ENCODE measurements at places on chromosomes 6 and 20. TPM values are rescaled to one million over a fixed set of nuclear protein-coding genes. Genes with fewer than 3 reads are reported as not detected.

DNA sequence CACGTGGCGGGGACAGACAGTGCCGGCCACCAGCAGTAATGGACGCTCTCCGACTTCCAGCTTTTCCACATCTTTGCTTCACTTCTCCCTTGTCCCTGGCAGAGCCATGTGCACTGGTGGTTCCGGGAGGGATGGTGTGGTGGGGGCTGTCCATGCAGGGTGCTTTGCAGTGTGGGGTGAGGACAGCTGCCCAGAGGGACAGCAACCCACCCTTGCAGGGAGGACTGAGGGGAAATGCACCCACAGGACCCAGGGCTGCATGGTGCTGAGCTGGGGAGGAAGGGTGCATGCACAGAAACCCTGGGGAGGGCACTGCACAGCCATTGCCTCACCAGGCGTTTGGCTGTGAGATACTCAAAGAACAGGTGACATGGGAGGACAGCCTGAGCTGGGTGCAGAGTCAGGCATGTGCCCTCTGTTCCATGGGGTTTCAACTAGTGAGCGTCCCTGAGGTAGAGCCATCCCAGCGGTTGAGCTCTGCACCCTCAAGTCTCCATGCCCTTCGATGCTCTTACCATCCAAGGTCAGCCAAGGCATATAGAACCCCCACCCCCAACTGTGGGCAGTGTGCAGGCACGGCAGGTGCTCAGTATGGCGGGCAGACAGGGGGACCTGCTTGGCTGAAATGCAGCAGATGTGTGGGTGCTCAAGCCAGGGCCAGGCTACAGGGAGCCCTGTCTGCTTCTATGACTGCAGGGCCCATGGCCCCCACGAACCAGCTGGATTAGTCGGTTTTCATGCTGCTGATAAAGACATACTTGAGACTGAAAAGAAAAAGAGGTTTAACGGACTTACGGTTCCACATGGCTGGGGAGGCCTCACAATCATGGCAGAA is 239.7 kb downstream of the TTLL2 start:
- DNase-seq: no peak

GRCh38 chr6:167759912-167760311 is 66.8 kb upstream of the AFDN start:
- DNase-seq: no peak

- DNase-seq: no peak
Observed at GRCh38 chr6:85576476-85576875, 17.2 kb downstream of the SNX14 start.

DNA sequence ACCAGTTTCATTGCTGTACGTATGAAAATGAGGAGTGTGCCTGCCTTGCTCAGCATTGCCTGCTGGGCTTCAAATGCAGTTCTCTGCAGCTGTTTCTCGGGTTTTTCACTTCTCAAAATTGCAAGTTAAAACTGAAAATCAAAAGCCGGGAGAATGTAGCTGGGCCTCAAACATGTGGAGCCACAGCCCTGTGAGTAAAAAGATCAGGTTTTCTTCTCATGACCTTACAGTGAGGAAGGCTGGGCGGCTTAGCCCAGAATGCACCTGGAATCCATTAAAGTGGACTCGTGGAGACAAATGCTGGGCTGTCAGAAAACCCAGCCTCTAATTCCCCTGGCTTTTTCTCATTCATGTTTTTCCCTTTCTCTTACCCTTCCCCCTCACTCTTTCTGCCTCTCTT is 34.4 kb downstream of the DSE start:
- no peak for DNase-seq

DNA sequence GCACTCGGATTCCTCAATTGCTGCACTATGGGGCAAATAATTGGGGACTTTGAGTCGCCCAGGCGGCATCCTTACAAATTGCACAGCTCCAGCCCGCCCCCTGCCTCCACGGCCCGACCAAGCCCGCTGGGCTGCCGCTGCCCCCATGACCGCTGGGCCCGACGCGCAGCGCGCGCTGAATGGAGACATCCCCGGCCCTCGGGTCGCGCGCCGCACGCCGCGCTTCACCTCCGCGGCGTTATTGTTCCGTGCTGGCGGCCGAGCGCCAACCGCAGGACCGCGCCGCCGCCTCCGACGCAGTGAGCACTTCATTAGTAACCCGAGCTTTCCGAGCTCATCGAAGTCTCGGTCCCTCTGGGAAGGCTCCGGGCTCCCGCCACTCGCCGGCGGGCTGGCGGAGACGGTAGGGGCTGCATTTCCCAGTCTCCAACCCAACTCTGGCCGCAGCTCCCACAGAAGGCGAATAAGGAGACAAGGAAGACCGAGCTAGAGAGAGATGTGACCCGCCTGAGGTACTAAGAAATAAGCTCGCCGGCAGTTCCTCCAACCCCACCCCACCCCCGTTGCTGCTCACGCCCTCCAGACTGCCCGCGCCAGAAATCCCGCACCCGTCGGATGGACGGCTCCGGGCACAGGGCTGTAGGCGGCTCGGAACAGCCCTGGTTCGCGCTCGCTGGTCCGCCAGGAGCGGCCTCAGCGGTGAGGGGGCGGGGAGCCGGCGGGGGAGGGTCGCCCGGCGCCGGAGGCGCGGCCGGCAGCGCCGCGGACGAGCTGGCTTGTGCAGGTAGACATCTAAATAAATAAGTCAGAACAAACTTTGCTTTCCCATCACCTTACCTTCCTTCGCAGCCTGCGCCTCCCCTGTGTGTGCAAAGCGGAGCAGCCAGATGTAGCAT is 703 bp downstream of the EPHA7 start:
- DNase-seq: no peak

DNA sequence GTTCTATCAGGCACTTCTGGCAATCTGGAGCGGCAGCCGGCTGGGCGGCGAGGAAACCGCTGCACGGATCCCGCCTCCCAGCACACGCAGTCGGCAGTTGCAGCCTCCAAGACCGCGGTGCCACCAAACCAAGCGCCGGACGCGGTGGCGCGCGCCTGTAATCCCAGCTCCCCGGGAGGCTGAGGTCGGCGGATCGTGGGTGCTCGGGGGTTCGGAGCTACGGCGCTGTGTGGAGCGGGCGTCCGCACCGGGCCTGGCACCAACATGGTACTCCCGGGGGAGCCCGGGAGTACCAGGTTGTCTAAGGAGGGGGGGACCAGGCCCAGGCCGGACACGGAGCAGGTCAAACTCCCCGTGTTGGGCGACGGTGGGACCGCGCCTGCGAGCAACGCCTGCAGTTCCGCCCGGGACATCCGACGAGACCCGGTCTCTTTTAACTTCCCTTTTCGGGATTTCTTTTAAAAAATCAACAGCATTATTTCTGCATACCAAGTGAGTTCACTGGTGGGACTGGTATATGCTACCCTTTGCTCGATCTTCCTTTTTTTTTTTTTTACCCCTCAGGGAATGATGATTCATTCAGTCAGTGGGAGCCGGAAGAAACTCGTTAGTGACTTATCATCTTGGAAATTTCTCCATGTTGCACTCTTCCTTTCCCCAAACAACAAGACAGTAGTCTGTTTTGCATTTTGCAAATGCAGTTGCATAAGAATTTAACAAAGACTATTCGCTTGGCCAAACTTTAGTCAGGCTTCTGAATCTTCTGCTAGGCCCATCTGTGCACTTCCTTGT is 27.6 kb downstream of the ZNF311 start:
- peak; percentile 65 for DNase-seq

DNA sequence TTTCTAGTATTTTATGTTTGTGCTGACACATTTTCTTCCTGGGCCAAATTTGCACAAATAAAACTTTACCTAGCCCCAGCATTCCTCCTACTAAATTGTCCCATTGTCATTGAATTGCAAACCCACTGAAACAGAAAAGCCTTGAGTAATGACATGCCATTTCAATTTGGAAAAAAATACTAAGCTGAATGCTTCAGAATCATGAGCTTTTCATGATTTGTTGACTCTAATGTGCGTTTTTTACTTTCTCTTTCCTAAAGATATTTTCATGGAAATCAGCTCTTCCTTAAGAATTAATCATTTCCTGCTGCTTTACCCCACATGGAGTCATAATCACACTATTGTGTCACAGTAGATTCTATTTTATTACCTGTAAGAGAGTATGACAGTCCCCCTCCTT is 47.4 kb downstream of the TRDN start:
- peak; percentile 24 for DNase-seq

DNA sequence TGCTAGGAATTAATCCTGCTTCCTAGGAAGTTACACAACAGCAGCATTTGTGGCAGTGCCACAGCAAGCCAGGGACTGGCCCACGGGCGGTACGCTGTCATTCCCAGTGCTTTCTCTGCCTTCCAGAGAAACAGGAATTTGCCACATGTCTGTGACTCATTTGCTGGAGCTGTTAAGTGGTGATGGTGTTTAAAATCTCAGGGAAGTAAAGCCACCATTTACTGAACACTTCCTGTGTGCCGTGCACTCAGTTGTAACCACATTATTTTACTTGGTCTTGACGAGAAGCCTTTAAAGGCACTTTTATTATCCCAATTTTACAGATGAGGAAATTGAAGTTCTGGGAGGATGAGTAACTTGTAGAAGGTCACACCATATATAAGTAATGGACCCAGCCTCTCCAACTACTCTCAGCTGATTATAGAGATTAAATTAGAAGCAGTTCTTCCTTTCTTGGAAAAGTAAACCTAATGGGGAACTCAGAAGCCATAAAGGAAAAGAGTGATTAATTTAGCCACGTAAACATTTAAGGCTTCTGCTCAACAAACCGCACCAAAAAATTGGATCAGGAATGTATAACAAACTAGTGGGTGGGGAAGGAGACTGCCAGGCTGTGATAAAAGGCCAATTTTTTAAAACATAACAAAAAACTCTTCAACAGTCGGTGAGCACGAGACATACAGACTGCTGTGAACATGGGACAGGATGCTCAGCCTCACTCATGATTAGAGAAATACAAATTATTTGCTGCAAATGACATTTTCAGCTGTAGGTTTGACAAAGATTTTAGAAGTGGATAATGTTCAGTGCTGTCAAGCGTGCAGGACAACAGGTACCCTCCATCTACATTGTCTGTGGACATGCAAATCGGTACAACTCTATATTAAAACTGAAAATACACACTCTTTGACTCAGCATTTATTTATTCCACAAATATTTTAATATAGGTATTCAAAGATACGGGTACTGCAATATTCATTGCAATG is 311.2 kb downstream of the NRN1 start:
- DNase-seq: peak; percentile 82

Gene THBS2
- 19.9 TPM for total RNA-seq

Gene GSTA2
- not detected for total RNA-seq

All from HT1080 (cell line).